ENCODE measurements at places on chromosomes 11 and 22. TPM values are rescaled to one million over a fixed set of nuclear protein-coding genes. Genes with fewer than 3 reads are reported as not detected.

GRCh38 chr22:20191000-20191515, 40.2 kb upstream of the CCDC188 start:
- no peak for DNase-seq

GRCh38 chr22:41576877-41577276, 12.8 kb downstream of the PMM1 start:
- peak; percentile 85 for DNase-seq

DNA sequence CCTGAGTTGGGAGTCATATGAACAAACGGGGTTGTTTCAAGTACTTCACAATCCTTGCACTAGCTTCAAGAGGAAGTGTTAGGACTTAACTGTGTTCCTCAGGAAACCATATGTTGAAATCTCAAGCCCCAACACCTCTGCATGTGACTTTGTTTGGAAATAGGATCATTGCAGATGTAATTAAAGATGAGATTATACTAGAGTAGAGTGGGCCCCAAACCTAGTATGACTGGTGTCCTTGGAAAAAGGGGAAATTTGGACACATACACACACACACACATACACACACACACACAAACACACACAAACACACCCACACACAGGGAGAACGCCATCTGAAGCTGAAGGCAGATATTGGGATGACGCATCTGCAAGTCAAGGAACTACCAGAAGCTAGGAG, 6.4 kb upstream of the CEP295 start:
- no peak for DNase-seq

ART1 gene
- not detected for total RNA-seq

TEX54 gene
- total RNA-seq = not detected

Measured in aorta (tissue), 5 donors.